ENCODE measurements at places on chromosomes 16 and 17.

GRCh38 chr17:36544044-36544306 lies 744 bp upstream of the GGNBP2 start:
- H3K4me3 ChIP-seq = peak overlapping the region; percentile 93
- peak; percentile 59 for DNase-seq
- no peaks in the 10 kb centered on the region for H3K27me3 ChIP-seq
- H3K36me3 ChIP-seq = no peaks in the 10 kb centered on the region
- peaks cover 30% of the 10 kb centered on the region for H3K4me1 ChIP-seq
- H3K27ac ChIP-seq = peak overlapping the region; percentile 99

DNA sequence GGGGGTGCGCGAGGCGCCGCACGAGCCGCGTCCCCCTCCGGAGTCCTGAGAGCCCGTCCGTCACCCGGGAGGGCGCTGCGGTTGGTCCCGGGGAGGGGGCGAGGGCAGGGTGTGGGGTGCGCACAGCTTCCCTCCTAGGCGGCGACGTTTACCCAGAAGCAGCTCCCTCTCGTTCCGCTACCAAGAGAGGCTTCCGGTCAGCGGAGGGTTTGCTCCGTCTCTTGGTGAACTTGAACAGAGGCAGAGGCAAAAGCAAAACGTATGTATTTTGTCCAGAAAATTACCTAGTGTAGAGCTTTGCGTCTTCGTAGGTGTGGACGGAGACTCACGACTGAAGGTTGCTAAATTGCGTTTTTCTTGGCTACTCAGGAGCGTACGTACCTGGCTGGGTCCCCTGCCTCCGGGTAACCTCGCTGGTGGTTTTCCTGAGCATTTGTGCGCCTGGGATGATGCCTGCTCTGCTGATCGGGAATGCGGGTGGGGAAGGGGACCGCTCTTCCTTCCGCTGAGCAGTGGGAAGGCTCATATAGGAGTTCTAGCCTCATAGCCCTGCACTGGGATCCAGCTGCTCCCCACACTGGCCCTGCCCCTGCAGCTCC lies 833 bp downstream of the WSCD1 start:
- H3K36me3 ChIP-seq = no peaks in the 10 kb centered on the region
- H3K4me1 ChIP-seq = peaks cover 6% of the 10 kb centered on the region
- H3K27ac ChIP-seq = no peak overlapping the region
- H3K4me3 ChIP-seq = peak overlapping the region; percentile 80
- DNase-seq = no peak

GRCh38 chr16:89779231-89779908 lies 37.1 kb downstream of the FANCA start:
- H3K4me3 ChIP-seq = no peak overlapping the region
- H3K4me1 ChIP-seq = no peaks in the 10 kb centered on the region
- no peak overlapping the region for H3K27ac ChIP-seq
- H3K36me3 ChIP-seq = no peaks in the 10 kb centered on the region
- no peaks in the 10 kb centered on the region for H3K27me3 ChIP-seq

- H3K36me3 ChIP-seq = peaks cover 5% of the 10 kb centered on the region
- no peak overlapping the region for H3K4me3 ChIP-seq
- DNase-seq = no peak
- H3K27ac ChIP-seq = no peak overlapping the region
- no peaks in the 10 kb centered on the region for H3K27me3 ChIP-seq
Measured at GRCh38 chr16:1982013-1982433, 754 bp upstream of the NOXO1 start.

GRCh38 chr17:30517786-30518185 lies 40.6 kb downstream of the GOSR1 start:
- H3K27ac ChIP-seq = no peak overlapping the region
- no peak overlapping the region for H3K4me3 ChIP-seq
- DNase-seq = no peak
- peaks cover 6% of the 10 kb centered on the region for H3K36me3 ChIP-seq

- DNase-seq = no peak
- no peaks in the 10 kb centered on the region for H3K27me3 ChIP-seq
- no peaks in the 10 kb centered on the region for H3K4me1 ChIP-seq
- no peaks in the 10 kb centered on the region for H3K36me3 ChIP-seq
- no peak overlapping the region for H3K27ac ChIP-seq
- no peak overlapping the region for H3K4me3 ChIP-seq
Measured at GRCh38 chr16:77393955-77394354, 40.9 kb downstream of the ADAMTS18 start.

DNA sequence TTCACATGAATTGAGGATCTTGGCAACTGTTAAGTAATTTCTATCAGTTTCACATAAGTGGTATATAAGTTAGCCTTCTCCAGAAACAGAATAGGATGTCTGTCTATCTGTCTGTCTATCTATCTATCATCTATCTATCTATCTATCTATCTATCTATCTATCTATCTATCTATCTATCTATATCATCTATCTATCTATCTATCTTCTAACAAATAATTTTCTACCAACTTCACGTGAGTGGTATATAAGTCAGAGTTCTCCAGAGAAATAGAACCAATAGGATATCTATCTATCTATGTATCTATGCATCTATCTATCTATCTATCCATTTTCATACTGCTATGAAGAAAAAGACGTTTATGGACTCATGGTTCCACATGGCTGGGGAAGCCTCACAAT lies 11.4 kb upstream of the SPACA3 start:
- no peaks in the 10 kb centered on the region for H3K36me3 ChIP-seq
- no peaks in the 10 kb centered on the region for H3K4me1 ChIP-seq

GRCh38 chr17:64455993-64456885 lies 7.3 kb downstream of the MILR1 start:
- no peaks in the 10 kb centered on the region for H3K36me3 ChIP-seq
- DNase-seq = no peak
- no peak overlapping the region for H3K27ac ChIP-seq
- no peaks in the 10 kb centered on the region for H3K27me3 ChIP-seq

DNA sequence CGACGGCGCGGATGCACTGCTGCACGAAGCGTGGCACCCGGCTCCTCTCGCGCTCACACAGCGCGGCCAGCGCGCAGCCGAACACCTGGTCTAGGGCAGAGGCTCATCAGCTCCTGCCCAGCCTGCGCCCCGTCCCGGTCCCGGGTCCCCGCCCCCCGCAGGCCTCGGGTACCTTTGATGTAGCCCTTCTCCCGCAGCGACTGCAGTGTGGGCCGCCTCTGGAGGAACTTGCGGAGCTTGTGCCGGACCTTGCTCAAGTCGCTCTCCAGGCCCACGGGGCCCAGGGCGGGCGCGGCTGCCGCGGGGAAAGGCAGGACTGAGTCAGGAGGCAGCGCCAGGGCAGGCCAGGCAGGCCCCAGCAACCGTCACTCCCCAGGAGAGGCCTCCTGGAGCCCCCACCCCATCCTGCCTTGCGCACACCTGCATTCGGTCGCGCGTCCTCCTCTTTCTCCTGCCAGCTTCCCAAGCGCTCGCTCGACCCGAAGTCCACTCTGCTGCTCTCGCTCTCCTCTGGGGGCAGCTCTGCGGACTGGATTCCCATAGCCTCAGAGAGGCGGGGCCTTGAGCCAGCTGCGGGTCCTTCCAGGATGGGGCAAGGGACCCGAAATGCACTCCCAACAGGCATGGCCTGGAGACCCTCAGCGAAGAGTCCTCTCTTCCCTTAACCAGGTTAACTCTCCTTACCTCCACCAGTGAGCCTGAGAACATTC lies 36.0 kb downstream of the ARHGAP27 start:
- no peak overlapping the region for H3K4me3 ChIP-seq
- H3K27ac ChIP-seq = no peak overlapping the region
- H3K4me1 ChIP-seq = no peaks in the 10 kb centered on the region
- peaks cover under 1% of the 10 kb centered on the region for H3K36me3 ChIP-seq
- no peak for DNase-seq
- H3K27me3 ChIP-seq = no peaks in the 10 kb centered on the region

GRCh38 chr17:2111691-2112090 lies 56.8 kb downstream of the HIC1 start:
- no peaks in the 10 kb centered on the region for H3K27me3 ChIP-seq
- no peak overlapping the region for H3K27ac ChIP-seq
- H3K36me3 ChIP-seq = no peaks in the 10 kb centered on the region
- H3K4me3 ChIP-seq = no peak overlapping the region
- DNase-seq = no peak

DNA sequence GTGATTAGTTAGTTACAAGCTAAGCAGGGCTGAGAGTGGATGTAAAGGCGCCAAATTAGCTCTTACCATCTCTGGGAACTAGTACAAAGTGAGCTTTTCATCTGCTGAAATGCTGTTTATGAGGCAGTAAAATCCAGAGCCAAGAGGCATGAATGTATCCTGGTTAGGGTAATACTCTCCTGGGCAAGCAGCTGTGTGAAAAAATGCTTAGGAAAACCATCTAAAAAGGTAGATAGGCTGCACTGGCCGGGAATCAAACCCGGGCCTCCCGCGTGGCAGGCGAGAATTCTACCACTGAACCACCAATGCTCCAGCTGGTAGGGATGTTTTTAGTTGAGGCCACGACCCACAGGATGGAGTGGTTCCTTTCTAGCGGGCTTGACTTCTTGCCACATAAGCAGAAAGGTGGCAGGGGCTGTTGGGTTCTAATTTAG lies 23.0 kb downstream of the VAC14 start:
- H3K27ac ChIP-seq = no peak overlapping the region
- no peaks in the 10 kb centered on the region for H3K4me1 ChIP-seq
- no peak for DNase-seq
- H3K27me3 ChIP-seq = no peaks in the 10 kb centered on the region
- peaks cover 58% of the 10 kb centered on the region for H3K36me3 ChIP-seq

DNA sequence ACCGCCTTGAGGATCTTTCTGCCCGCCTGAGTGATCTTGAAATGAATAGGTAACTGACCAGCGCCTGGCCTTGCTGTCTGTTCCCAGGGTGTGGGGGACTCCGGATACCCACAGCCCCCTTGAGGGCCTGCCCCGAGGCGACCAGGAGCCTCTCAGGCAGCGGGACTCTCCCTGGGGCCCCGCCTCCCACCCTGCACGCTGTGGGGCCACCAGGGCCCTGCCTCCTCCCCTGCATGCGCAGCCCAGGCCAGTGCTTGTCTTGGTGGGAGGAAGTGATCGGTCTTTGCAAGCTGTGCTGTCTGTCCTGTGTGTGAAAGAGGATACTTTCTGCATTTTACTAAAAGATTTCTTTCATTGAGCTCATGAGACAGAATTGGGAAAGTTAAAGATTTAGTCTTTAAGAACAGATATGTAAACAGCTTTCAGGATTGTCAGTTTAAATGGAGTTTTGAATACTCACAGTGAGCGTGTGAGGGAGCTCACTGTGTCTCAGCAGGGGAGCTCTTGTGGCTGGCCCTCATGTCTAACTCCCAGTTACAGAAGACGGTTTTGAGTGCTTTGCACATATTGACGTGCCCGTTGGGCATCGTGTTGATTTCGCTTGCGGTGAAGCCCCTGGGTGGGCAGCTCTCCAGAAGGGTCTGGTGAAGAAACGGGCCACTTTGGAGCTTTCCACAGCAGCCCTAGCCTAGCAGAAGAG lies 36.1 kb upstream of the CAPN15 start:
- no peaks in the 10 kb centered on the region for H3K27me3 ChIP-seq
- H3K27ac ChIP-seq = no peak overlapping the region
- no peak overlapping the region for H3K4me3 ChIP-seq
- no peaks in the 10 kb centered on the region for H3K4me1 ChIP-seq

GRCh38 chr17:2055292-2056205 lies 646 bp downstream of the HIC1 start:
- H3K27ac ChIP-seq = peak overlapping the region; percentile 73
- peak overlapping the region; percentile 64 for H3K4me3 ChIP-seq
- H3K36me3 ChIP-seq = no peaks in the 10 kb centered on the region
- H3K27me3 ChIP-seq = peaks cover 2% of the 10 kb centered on the region
- no peak for DNase-seq

GRCh38 chr17:61997664-61998063 lies 67.4 kb downstream of the MED13 start:
- H3K4me3 ChIP-seq = no peak overlapping the region
- peaks cover 14% of the 10 kb centered on the region for H3K36me3 ChIP-seq
- DNase-seq = no peak

DNA sequence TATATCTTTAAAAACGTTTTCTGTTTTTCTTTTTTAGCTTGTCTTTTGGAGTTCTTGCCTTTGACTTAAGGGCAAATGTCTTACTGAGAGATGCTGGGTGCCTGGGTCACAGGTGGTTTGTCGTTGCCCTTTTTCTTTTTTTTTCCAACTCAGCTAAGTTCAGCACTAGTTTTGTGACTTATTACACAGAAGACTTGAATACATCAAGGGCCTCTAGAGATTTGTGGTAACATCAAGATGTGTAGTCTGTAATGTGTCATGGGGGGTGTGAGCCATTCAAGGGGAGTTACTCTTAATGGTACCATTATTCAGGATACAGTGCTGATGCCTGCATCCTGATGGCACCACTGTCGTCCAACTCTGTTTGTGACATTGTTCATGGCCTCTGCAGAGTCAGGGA lies 95.1 kb downstream of the PRKCA start:
- no peak for DNase-seq
- no peaks in the 10 kb centered on the region for H3K27me3 ChIP-seq
- no peak overlapping the region for H3K4me3 ChIP-seq
- no peak overlapping the region for H3K27ac ChIP-seq
- H3K4me1 ChIP-seq = peaks cover 21% of the 10 kb centered on the region

GRCh38 chr17:8563981-8564602 lies 66.4 kb downstream of the MYH10 start:
- no peak overlapping the region for H3K4me3 ChIP-seq
- H3K4me1 ChIP-seq = no peaks in the 10 kb centered on the region
- DNase-seq = no peak

GRCh38 chr16:73196670-73197069 lies 148.7 kb upstream of the ZFHX3 start:
- H3K27me3 ChIP-seq = no peaks in the 10 kb centered on the region
- no peak overlapping the region for H3K27ac ChIP-seq
- no peaks in the 10 kb centered on the region for H3K4me1 ChIP-seq
- H3K36me3 ChIP-seq = no peaks in the 10 kb centered on the region

DNA sequence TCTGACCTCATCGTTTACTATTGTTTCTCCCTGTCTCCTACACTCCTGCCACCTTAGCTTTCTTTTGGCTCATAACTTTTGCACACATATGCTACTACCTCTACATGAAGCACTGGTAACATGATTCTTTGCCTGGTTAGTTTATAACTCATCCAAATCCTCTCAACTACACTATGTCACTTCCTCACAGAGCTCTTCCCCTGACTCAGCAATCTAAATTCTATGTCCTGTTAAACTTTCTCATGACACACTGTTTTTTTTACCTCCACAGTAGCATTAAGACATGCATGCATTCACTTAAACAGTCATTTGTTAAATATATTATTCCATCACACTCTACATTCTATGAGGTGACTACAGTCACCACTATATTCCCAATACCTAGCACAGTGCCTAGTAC lies 19.7 kb downstream of the APPBP2 start:
- no peak overlapping the region for H3K27ac ChIP-seq
- H3K27me3 ChIP-seq = no peaks in the 10 kb centered on the region
- H3K4me3 ChIP-seq = no peak overlapping the region
- peaks cover 1% of the 10 kb centered on the region for H3K4me1 ChIP-seq

GRCh38 chr16:11836650-11837244 lies 14.6 kb downstream of the RSL1D1 start:
- peaks cover 2% of the 10 kb centered on the region for H3K4me1 ChIP-seq
- no peaks in the 10 kb centered on the region for H3K27me3 ChIP-seq
- DNase-seq = no peak
- peaks cover 29% of the 10 kb centered on the region for H3K36me3 ChIP-seq
- no peak overlapping the region for H3K4me3 ChIP-seq

- no peak overlapping the region for H3K27ac ChIP-seq
- H3K4me1 ChIP-seq = peaks cover 16% of the 10 kb centered on the region
- peak; percentile 77 for DNase-seq
- no peaks in the 10 kb centered on the region for H3K27me3 ChIP-seq
- H3K4me3 ChIP-seq = no peak overlapping the region
Measured at GRCh38 chr16:87550495-87550961, 51.8 kb upstream of the JPH3 start.
